ENCODE measurements at places on chromosomes 16 and 17.

- no peak for DNase-seq
Observed at GRCh38 chr17:4836221-4836620, 3.1 kb downstream of the MINK1 start.

- DNase-seq = no peak
Observed at GRCh38 chr16:68452176-68452575, 3.9 kb upstream of the SMPD3 start.

- no peak for DNase-seq
Observed at GRCh38 chr16:56871172-56871593, 6.2 kb downstream of the SLC12A3 start.

GRCh38 chr17:29761040-29761761 lies 138.5 kb upstream of the CORO6 start:
- DNase-seq = peak; percentile 82

DNA sequence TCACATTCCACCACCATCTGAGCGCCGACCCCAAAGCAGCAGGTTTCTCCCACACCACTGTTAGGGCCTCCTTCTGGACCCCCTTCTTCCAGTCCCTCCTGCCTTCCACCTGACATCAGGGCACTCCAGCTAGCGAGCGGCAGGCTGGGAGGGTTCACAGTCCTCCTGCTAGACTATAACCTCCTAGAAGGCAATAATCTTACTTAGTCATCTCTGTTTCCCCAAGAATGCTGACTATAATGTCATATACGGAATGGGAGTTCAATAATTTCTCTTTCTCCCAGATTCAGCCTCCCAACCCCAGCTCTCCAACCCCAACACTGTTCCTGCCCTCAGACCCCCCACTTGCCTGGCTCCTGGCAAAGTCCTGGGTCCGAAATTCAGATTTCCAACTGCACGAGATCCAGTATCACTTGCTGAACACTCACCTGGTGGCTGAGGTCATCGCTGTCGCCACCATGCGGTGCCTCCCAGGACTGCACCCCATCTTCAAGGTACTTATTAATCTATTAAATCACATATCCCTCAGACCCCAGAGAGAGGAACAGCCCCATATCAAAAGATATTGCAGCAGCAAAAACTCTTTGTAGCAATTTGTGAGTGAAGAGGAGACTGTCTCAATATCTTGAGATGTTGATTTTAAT lies 5.6 kb downstream of the ALOX12 start:
- no peak for DNase-seq

GRCh38 chr16:3092501-3092941 lies 6.6 kb downstream of the ZSCAN10 start:
- DNase-seq = no peak

DNA sequence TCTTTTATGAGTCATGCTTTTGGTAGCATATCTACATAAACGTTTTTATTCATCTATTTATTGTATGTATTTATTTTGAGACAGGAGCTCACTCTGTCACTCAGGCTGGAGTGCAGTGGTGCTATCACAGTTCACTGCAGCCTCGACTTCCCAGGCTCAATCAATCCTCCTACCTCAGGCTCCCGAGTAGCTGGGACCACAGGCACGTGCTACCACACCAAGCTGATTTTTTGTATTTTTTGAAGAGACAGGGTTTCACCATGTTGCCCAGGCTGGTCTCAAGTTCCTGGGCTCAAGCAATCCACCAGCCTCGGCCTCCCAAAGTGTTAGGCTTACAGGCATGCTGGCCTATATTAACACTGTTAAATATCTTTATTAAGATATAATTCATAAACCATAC lies 20.4 kb upstream of the IL4R start:
- DNase-seq = no peak

DNA sequence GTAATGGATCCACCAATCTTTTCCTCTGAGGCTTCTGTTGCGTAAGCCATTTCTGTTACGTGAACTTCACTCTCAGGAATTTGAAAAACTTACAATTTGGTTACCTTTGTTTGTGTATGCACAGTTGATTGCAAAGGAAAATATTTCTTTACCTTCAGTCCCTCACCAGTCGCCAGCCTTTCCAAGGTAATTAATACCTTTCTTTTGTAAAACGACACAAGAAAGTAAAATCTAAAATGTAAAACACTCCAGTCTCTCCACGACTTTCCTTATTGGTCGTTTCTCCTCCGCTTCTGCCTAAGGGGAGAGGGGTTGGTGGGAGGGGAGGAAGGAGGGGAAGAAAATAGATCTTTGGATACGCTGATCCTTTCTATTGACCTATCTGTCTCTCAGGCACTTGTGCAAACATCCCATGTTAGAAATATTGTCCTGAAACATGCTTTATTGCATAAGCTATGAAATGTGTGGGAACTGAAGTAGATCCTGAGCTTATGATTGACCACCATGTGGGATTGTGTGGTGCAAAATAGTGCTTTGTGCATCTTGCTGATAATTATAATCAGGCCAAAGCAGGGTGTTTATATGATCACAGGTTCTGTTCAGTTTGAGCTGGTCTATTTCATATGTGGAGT lies 32.4 kb upstream of the EFCAB13 start:
- DNase-seq = no peak

DNA sequence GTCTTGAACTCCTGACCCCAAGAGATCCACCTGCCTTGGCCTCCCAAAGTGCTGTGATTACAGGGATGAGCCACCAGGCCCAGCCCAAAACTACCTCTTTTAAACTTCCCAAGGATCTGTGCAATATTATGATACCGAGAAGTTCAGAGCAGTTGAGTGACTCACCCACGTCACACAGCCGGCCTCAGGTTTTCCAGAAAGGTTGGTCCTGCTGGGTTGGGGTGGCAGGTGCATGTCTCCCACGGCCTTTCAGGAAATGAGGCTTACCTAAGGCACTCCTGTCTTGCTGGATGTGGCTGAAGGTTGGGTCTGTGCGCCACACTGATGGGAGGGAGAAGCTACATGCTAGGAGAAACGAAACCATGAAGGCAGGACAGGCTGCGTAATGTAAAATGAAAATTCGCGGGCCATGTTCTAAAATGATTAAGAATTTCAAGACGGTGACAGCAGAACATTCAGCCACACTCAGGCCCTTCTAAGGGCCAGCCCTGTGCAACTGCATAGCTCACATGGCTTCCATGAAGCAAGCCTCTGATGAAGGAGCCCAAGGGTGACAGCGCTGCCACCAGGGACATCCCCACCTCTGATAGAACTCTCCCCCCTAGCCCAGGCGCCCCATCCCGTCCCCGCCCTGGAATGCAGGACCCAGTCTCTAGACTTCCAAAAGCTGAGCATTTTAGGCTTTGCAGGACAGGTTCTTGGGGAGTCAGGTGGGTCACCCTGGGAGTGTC lies 6.6 kb upstream of the GLIS2 start:
- no peak for DNase-seq

DNA sequence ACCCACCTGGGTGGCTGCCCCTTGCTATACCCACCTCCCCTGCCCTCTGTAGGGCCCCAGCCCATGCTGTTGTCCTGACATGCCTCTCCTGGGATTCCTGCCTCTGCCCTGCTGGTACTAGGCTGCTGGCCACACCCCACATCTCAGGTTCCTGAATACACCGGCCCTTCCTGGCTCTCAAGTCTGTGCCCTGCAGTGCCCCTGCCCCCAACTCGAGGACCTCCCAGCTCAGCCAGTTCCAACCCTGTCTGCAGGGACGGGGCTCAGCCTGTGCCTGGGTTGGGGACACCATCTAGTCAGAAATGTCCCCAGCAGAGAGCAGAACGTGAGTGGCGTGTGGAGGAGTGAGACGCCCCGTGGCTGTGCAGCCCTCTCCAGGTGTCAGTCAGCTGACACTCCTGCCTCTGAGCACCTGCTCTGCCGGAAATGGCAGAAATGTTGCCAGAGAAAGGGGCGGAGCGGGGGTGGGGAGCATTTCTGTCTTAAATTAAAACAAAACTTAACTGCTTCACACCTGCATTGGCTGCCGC lies 28.7 kb downstream of the ACSF3 start:
- DNase-seq = no peak

GRCh38 chr16:8251298-8251697 lies 339.0 kb downstream of the TMEM114 start:
- no peak for DNase-seq

- no peak for DNase-seq
Observed at GRCh38 chr17:45918241-45918745, 23.9 kb downstream of the MAPT start.

- no peak for DNase-seq
Observed at GRCh38 chr17:71472809-71473789, 647.7 kb upstream of the SOX9 start.

- no peak for DNase-seq
Observed at GRCh38 chr16:88739139-88739976, 33.1 kb downstream of the CTU2 start.

- DNase-seq = no peak
Observed at GRCh38 chr17:77385750-77386501, 245.2 kb downstream of the SEC14L1 start.

DNA sequence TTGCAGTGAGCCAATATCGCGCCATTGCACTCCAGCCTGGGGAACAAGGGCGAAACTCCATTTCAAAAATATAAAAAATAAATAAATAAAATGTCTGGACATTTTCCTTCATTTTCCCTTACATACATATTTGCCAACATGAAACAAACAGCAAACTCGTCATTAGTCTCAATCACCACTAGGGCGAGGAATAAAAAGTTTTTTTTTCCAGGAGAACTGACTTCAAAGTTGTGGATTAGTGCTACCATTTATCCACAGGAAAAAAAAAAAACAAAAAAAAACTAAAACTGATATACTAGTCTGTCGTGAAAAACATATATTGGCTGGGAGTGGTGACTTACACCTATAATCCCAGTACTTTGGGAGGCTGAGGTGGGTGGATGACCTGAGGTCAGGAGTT lies 77.0 kb upstream of the MTMR4 start:
- DNase-seq = no peak

All from type B pancreatic cell (in vitro differentiated cells).